Subcutaneous preadipocyte (primary cell): ENCODE measurements at places on chromosomes 11 and 22. TPM values are rescaled to one million over a fixed set of nuclear protein-coding genes. Genes with fewer than 3 reads are reported as not detected.

SYT7 gene
- total RNA-seq: 7.4 and 11.0 TPM in 2 replicates

ROM1 gene
- total RNA-seq: 3.1 and 4.4 TPM in 2 replicates

C22orf15 gene
- not detected in 2 replicates for total RNA-seq

SPA17 gene
- 12.1 and 12.9 TPM in 2 replicates for total RNA-seq

TRIM48 gene
- not detected in 2 replicates for total RNA-seq

MYBPC3 gene
- not detected in 2 replicates for total RNA-seq

GSTP1 gene
- total RNA-seq: 477 and 854 TPM in 2 replicates

MUC5AC gene
- not detected in 2 replicates for total RNA-seq

WNT7B gene
- total RNA-seq: 0.39 TPM in 1 of 2 replicates, not detected in the other

POU2AF2 gene
- not detected in 2 replicates for total RNA-seq

SNX32 gene
- 1.2 and 2.9 TPM in 2 replicates for total RNA-seq

UBQLN3 gene
- not detected in 2 replicates for total RNA-seq

THRSP gene
- total RNA-seq: not detected in 2 replicates

CREB3L1 gene
- total RNA-seq: 14.5 and 15.1 TPM in 2 replicates

MPPED2 gene
- not detected in 2 replicates for total RNA-seq

CFAP300 gene
- 2.2 and 5.1 TPM in 2 replicates for total RNA-seq

CASP5 gene
- total RNA-seq: not detected in 2 replicates

OR8D1 gene
- total RNA-seq: not detected in 2 replicates

ASCL2 gene
- total RNA-seq: not detected in 2 replicates

BIK gene
- under 0.01 TPM in 1 of 2 replicates, not detected in the other for total RNA-seq

BEST1 gene
- 4.1 and 4.8 TPM in 2 replicates for total RNA-seq

CEND1 gene
- total RNA-seq: 0.37 and 2.2 TPM in 2 replicates

TBCEL gene
- 13.9 and 15.8 TPM in 2 replicates for total RNA-seq

GPR83 gene
- total RNA-seq: under 0.01 TPM in 2 replicates

FAM181B gene
- not detected in 2 replicates for total RNA-seq

LMF2 gene
- total RNA-seq: 32.3 and 36.9 TPM in 2 replicates

SYNGR1 gene
- total RNA-seq: 1.8 and 2.2 TPM in 2 replicates

SYCE3 gene
- total RNA-seq: not detected in 2 replicates

ALDH3B2 gene
- total RNA-seq: not detected in 2 replicates

TRIM49 gene
- not detected in 2 replicates for total RNA-seq

KCNE3 gene
- 0.37 TPM in 1 of 2 replicates, not detected in the other for total RNA-seq

NCF4 gene
- total RNA-seq: not detected in 2 replicates

C11orf52 gene
- total RNA-seq: 0.37 TPM in 1 of 2 replicates, not detected in the other

PLAAT4 gene
- total RNA-seq: 2.3 and 4.8 TPM in 2 replicates

DENND6B gene
- total RNA-seq: 0.39 and 2.2 TPM in 2 replicates

TENM4 gene
- 5.9 and 8.6 TPM in 2 replicates for total RNA-seq

TXN2 gene
- 18.2 and 27.6 TPM in 2 replicates for total RNA-seq

RAPSN gene
- total RNA-seq: 0.20 TPM in 1 of 2 replicates, not detected in the other

MAPK8IP2 gene
- total RNA-seq: 0.37 and 0.39 TPM in 2 replicates

MRGPRX3 gene
- total RNA-seq: not detected in 2 replicates

CNTF gene
- 1.8 and 2.9 TPM in 2 replicates for total RNA-seq

ARFIP2 gene
- total RNA-seq: 44.4 and 51.1 TPM in 2 replicates

ROBO3 gene
- 13.2 and 13.7 TPM in 2 replicates for total RNA-seq

NUDT8 gene
- total RNA-seq: 11.7 and 23.5 TPM in 2 replicates

SEPTIN5 gene
- total RNA-seq: 7.0 and 9.6 TPM in 2 replicates

GGT1 gene
- total RNA-seq: 0.39 and 1.1 TPM in 2 replicates

TMEM126B gene
- 48.5 and 57.0 TPM in 2 replicates for total RNA-seq

MMP13 gene
- total RNA-seq: not detected in 2 replicates

OR8G1 gene
- total RNA-seq: not detected in 2 replicates

DESI1 gene
- total RNA-seq: 24.3 and 29.7 TPM in 2 replicates

DUSP8 gene
- total RNA-seq: 0.20 TPM in 1 of 2 replicates, not detected in the other

P2RY6 gene
- total RNA-seq: not detected in 2 replicates
